ENCODE measurements at places on chromosomes 13 and 19.

GRCh38 chr13:45108716-45109101 is 11.6 kb upstream of the GTF2F2 start:
- DNase-seq = no peak

DNA sequence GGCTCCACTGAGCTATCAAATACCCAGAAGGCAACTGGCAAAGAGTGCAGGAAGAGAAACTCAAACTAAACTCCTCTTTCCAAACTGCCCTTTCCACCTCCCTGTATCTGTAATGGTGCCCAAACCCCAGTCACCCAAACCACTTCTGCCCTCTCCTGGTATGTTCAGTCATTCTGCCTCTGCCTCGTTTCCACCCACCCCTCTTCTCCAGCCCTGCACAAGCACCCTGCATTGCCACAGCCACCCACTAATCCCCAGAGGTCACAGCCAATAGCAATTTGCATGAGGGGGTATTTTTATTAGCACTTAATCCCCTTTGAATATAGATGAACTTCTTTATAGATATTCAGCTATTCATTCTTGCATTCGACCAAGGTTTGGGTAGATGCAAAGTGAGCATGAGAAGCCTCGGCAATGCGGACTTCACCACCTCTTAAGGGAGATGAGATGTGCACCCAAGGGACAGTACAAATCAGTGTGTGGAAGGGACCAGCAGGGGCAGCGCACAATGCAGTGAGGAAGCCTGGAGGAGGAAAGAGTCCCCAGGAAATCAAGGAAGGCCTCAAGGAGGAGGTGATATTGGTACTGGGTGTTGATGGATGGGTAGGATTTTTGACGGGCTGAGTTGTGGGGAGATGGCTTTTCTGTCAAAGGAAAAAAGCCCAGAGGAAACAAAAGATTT is 12.4 kb downstream of the TMEM272 start:
- DNase-seq = no peak

GRCh38 chr13:86038490-86038889 is 239.3 kb upstream of the SLITRK6 start:
- no peak for DNase-seq

DNA sequence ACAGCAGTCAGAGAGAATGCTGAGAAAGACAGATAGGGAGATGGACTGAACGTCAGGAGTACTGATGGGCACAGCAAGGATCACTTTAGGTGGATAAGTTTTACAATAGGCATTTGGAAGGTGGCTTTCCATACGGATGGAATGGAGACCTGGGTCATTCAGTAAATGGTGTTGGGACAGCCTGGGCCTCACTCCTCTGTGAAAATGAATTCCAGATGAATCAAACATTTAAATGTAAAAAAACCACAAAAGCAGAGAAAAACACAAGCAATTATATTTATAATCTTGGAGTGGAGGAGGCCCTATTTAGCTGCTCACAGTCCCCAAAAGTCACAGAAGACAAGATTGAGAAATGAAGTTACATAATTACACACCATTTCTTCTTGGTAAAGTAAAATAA is 4.7 kb downstream of the IL17D start:
- no peak for DNase-seq

GRCh38 chr13:100797921-100798320 is 123.3 kb upstream of the TMTC4 start:
- no peak for DNase-seq

- DNase-seq = no peak
These were observed 871 bp upstream of the ZNF583 start for GRCh38 chr19:56403261-56403660.

DNA sequence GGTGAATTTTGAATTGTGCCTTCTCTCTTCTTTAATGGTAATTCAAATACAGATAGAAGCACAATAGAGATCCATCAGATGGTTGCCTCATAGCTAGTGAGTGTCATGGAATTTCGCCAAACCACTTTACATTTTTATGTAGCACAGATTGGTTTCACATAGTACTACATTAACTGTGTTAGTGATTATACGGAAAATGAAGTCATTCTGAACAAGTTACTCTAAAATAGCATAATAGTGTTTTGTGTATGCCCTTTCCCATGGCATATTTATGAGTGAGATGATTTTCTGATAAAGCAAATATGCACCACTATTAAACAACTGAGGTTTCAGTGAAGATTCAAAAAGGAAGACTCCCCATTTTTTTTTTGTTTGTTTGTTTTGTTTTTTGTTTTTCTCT is 1623.5 kb downstream of the PCDH9 start:
- DNase-seq = no peak

GRCh38 chr19:7858109-7858770 is 15.9 kb downstream of the PRR36 start:
- DNase-seq = no peak

- no peak for DNase-seq
These were observed 159.1 kb downstream of the LIG4 start for GRCh38 chr13:108056278-108056677.

- no peak for DNase-seq
These were observed 721.1 kb downstream of the EFNB2 start for GRCh38 chr13:105814219-105814901.

GRCh38 chr13:34247596-34247995 is 429.6 kb downstream of the RFC3 start:
- no peak for DNase-seq
